Fibroblast of villous mesenchyme (primary cell): ENCODE measurements at places on chromosomes 4 and X. TPM values are rescaled to one million over a fixed set of nuclear protein-coding genes. Genes with fewer than 3 reads are reported as not detected.
A peak's percentile ranks its signal among the peaks of the same experiment; 100 is the strongest.

The DGAT2L6 gene
- not detected in 2 replicates for total RNA-seq

The NR3C2 gene
- under 0.01 and 0.32 TPM in 2 replicates for total RNA-seq

The GUCY1A1 gene
- 0.32 and 0.43 TPM in 2 replicates for total RNA-seq

The RNF150 gene
- 12.2 and 16.4 TPM in 2 replicates for total RNA-seq

The TREX2 gene
- 1.9 and 3.0 TPM in 2 replicates for total RNA-seq

The OCIAD2 gene
- total RNA-seq, result 9.5 and 12.6 TPM in 2 replicates

The CXCL3 gene
- total RNA-seq, result 0.32 and 3.0 TPM in 2 replicates

The YY2 gene
- 1.6 and 1.7 TPM in 2 replicates for total RNA-seq

The SUPT20HL1 gene
- not detected in 2 replicates for total RNA-seq

The PSAPL1 gene
- not detected in 2 replicates for total RNA-seq

The TCEAL9 gene
- total RNA-seq, result 100 and 114 TPM in 2 replicates

The PDE5A gene
- 109 and 162 TPM in 2 replicates for total RNA-seq

The CSTF2 gene
- 14.5 and 16.0 TPM in 2 replicates for total RNA-seq

The RHOXF2 gene
- total RNA-seq, result 0.32 TPM in 1 of 2 replicates, not detected in the other

DNA sequence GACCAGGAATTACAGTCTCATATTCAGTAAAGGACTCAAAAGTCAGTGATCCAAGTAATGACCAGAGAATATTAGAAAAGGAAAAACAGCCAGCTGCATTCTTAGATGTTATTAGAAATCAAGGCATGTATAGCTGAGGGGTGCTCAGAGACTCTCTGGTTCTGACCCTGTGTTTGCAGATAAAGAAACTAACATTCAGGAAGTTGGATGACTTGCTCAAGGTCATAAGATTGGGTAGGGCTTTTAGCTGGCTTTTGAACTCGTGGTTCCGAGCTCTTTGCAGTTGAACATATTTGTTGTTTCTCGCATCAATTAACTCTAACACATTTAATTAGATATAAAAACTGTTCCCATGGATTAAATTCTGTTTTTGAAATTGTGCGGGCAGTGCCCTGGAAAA lies 62.5 kb upstream of the ENPP6 start:
- DNase-seq, result no peak

- DNase-seq, result no peak
Observed at GRCh38 chr4:68732653-68733466, 62.4 kb upstream of the UGT2B15 start.

GRCh38 chr4:8132400-8132799 lies 26.2 kb downstream of the ABLIM2 start:
- DNase-seq, result no peak

DNA sequence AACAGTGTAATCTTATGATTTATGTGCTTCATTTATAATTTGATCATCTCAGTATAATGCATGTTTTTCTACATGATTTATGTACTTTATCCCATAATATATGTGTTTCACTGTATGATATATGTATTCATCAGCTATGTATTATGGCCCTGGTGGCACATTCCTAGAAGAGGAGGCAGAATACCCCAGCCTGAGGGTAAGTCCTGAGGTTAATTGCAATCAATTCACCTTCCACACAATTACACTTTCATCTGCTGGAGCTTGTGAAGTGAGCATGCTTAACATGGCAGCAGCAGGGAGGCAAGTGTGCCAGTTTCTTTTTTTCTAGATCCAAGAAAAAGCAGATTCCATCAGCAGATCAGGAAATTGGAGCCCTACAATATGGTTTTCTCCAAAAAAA lies 81.2 kb downstream of the CXXC4 start:
- no peak for DNase-seq

DNA sequence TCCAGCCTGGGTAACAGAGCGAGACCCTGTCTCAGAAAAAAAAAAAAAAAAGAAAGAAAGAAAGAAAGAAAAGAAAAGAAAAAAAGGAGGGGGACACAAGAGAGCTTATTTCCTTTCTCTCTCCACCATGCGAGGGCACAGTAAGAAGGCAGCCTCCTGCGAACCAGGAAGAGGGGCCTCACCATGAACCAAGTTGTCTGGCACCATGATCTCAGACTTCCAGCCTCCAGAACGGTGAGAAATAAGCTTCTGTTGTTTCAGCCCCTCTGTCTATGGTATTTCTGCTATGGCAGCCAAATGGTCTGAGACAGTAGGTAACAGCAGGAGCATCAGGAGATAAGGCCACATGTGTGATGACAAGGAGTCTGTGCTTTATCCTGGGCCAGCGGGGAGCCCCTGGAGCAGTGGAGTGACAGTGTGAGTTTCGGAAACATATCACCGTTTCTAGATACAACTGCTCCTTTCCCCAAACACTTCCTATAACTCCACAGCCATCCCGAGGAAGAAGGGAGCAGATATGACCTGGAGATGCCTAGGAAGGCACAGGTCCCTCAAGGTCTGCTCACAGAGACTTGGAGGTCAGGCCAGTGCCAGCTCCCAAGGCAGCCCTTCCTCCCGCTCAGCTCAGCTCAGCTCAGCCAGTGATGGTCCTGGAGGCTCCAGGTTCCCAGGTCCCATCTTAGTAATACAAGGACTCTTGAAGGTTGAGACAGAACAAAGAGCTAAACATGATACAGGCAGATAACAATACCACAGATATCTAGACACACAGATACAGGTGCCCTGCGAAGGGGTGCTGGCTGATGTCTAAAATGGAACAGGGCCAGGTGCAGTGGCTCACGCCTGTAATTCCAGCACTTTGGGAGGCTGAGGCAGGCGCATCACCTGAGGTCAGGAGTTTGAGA lies 17.7 kb downstream of the JAKMIP1 start:
- no peak for DNase-seq

GRCh38 chr4:25913056-25913850 lies 767 bp upstream of the SMIM20 start:
- DNase-seq, result peak; percentile 54

DNA sequence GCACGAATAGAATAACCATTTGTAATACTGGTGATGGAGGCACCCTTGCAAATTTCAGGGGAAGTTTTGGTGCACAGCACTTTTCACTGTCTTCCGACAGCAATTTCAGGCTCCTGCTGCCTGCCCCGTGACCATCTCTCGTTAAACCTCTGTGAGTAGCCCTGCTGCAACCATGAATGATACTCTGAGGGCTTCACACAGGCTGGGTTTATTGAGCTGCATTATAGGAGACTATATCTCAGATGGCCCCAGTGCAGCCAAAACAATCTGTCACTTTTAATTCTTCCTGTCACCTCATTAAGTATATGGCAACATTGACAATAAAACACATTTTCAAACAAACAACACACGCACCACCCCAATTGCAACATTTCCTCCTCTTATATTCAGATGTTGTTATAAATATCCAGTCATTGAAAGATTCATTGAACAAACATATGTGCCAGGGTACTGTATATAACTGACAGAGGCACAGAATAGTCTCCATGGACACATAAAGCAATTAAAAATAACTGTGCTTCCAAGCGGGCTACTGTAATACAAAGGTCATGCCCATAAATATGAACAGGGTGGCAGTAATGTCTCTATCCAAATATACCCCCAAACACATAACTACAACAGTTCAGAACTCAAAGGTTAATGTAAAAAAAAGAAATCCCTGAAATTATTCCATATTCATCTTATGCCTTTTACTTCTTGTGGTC lies 477.0 kb downstream of the GBA3 start:
- DNase-seq, result no peak

DNA sequence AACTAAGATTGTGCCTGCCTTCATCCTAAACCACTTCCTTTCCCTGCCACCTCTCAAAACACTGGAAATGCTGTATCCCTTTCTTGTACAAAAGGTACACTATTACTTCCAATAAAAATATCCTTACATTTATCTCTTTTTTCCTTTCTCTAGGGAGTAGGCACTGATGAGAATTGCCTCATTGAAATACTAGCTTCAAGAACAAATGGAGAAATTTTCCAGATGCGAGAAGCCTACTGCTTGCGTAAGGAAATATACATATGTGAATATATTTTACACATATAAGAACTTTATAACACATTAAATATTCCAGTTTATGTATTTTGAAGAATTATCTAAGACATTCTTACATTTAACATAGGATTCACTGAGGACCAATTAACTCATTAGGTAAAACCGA lies 71.7 kb downstream of the ANXA10 start:
- DNase-seq, result no peak

DNA sequence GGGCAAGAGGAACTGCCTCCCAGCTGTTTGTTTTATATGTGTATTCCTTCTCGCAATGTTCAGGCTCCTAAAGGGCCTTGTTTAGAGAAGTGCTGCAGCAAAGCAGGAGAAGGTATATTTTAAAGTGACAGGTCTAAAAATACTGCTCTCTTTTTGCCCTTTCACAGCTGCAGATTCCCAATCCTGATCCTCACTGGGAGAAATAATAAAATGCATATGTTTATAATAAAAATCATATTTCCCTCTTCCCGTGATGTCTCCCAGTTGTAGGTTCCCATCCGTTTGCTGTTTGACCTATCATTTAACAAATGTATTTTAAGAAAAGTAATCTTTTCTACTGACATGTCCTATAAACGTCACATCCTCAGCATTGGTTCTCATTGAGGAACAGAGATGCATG lies 62.7 kb upstream of the GPC4 start:
- DNase-seq, result no peak

DNA sequence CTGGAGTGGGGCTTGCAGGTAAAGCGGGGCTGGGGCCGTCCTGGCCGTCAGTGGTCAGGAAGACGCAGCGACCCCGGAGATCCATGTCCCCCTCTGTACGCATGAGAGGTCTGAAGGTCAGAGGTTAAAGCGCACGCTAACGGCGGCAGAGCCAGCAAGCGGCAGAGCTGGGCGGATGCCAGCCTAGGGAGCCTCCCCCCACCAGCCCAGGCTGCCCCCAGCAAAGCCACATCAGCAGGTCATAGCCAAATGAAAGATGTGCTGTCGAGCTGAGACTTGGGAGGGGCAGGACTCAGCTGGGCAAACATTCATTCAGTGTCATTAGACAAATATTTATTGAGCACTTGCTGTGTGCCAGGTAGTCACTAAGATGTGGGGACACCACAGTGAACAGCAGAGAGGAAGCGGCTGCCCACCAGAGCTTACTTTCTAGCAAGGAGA lies 593 bp upstream of the JAKMIP1 start:
- DNase-seq, result no peak

- no peak for DNase-seq
Observed at GRCh38 chr4:100166297-100167039, 23.8 kb downstream of the DDIT4L start.

DNA sequence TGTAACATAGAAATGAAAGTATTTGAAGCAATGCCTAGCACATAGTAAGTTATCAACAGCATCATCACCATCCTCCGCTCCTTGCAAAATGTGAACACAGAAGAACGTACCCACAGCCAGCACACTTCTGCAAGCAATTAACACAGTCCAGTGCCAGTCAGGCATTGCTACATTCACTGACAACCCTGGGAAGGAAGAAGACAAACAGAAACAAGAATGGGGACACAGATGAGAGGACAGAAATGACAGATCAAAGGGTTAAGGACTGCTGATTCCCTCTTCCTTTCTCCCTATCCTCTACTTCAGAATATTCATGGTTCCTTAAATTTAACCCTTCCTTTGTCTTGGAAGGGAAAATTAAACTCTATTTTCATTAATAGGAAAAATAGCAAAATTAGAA lies 53.1 kb downstream of the CHM start:
- DNase-seq, result no peak

DNA sequence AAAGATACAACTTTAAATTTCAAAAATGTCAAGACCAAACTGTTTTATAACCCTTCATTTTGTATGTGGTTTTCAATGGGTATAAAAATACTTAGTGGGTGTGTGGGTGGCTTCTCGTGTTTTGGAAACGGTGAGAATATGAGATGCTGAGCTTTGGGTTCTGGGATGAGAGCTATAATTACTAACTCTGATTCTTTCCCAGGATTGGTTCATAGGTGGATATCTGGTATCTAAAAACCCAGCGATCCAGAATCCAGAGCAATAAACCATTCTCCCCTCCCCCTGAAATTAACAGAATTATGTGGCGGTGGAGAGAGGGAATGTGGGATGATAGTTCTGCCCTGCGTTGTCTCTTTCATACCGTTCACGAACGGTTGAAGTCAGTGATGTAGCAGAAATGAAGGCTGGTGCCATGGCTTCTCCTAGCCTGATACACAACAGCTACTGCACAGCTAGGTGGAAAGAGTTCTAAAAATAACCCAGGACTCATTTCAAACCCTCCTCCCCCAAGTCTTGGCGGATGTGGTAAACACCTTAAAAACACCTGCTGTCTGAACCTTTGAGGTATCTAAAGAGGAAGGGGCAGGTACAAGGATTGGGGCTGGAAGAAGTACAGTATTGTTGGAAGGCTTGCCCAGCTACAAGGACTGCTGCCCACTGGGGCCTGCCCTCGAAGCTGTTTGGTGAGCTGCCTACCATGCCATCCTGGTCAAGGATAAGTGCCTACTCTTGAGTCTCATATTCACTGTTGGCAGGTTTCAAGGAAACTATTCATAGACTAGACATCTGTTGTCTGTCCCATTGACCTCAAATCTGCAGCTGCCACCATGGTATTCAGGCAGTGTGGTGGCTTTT lies 44.5 kb downstream of the SEPTIN11 start:
- no peak for DNase-seq

GRCh38 chrX:110086916-110087484 lies 84.1 kb downstream of the TMEM164 start:
- DNase-seq, result peak; percentile 97

- DNase-seq, result peak; percentile 31
Observed at GRCh38 chrX:23434356-23434884, 99.8 kb downstream of the PTCHD1 start.

DNA sequence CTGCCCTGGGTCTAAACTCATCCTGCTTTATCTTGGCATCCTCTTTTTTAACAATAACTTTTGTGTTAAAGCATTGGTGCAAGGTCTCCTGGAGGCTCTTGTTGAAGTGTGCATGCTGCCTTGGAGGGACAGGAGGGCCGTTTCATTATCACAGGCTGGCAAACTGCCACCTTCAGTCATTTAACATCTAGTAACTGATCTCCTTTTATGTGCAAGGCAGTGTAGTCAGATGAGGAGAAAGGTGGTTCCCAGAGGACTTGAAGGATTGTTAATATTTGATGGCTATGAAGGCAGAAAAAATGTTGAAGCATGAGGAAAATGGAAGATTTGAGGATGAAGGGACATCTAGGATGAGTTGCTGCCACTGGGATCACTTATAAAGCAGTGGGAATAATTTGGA lies 439.4 kb downstream of the RAPGEF2 start:
- DNase-seq, result no peak

GRCh38 chr4:40731792-40732245 lies 17.9 kb upstream of the NSUN7 start:
- DNase-seq, result no peak

- DNase-seq, result peak; percentile 44
Observed at GRCh38 chr4:26062215-26062614, 148.2 kb downstream of the SMIM20 start.

DNA sequence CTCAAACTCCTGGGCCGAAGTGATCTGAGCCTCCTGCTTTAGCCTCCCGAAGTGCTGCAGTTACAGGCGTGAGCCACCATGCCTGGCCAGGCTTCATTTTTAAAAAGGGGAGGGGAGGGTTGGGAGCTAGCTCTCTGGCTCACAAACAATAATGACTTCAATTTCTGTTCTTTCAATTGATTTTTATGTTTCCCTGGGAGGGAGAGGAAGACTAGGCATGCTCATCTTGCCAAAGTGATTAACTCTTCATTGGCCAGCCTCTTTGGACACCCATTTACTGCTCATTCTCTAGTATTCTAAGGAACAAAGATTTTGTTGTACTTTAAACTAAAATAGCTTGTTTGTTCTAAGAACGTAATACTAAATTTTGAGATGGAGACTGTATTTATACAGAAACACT lies 43.4 kb upstream of the TRIM2 start:
- DNase-seq, result no peak
